ENCODE measurements at places on chromosomes 2 and 18.
A peak's percentile ranks its signal among the peaks of the same experiment; 100 is the strongest.

DNA sequence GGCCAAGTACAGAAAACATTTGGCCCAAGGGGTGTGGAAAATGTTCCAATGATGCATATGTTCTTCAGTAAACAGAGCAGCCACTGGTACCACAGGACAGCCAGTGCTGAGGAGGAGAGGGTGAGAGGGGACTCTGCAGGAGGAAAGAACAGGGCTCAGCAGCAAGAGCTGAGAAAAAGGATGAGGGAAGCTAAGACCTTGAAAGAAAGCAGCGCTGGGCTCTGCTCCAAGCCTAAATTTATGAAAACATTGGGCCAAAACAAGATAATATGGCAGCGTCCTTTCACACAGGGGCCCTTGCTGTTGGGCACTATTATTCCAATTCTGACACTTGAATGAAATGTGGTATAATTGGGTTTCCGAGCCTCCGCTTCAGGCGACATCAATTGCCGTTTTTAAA lies 939.0 kb upstream of the FANCL start:
- no peak for DNase-seq

GRCh38 chr2:192140236-192140839 lies 54.4 kb downstream of the TMEFF2 start:
- no peak for DNase-seq

GRCh38 chr2:19078709-19079108 lies 279.7 kb downstream of the OSR1 start:
- no peak for DNase-seq

DNA sequence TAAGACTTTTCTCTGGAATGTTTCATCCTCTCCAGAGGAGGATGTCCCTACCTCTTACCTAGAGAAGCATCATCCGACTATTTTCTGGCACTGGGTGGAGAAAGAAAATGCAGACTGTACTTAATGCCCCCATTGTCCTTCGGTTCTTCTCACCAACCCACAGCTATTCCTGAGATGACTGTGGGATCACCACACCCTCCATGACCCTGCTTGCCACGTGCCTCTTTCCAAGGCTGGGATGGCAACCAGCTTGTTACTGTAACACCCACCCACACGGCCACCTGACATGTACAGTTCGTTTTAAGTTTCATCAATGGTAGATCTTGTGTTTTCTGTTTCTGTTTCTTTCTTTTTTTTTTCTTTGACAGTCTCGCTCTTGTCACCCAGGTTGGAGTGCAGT lies 365.2 kb downstream of the FBXO15 start:
- no peak for DNase-seq

GRCh38 chr2:185187421-185187820 lies 551.2 kb upstream of the FSIP2 start:
- no peak for DNase-seq

- peak; percentile 51 for DNase-seq
These were observed 10.8 kb upstream of the ERMN start for GRCh38 chr2:157336137-157337010.

DNA sequence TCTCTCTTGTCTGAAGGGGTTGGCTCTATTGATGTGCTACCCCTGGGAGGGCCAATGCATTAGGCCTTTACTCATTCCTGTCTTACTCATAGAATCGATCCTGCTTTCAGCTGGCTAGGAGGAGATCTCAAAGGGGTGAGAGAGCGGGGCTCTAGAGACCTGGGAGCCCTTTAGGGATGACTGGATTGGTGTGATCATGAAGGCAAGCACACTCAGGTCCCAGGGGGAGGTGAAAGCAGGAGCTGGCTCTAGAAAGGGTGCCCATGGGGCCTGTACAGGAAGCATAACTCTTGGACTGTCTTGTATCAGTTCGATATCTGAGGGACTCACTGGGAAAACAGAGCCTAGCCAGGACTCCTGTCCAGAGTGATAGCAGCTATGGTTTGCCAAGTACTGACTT lies 47.8 kb downstream of the INPP4A start:
- DNase-seq, result no peak

DNA sequence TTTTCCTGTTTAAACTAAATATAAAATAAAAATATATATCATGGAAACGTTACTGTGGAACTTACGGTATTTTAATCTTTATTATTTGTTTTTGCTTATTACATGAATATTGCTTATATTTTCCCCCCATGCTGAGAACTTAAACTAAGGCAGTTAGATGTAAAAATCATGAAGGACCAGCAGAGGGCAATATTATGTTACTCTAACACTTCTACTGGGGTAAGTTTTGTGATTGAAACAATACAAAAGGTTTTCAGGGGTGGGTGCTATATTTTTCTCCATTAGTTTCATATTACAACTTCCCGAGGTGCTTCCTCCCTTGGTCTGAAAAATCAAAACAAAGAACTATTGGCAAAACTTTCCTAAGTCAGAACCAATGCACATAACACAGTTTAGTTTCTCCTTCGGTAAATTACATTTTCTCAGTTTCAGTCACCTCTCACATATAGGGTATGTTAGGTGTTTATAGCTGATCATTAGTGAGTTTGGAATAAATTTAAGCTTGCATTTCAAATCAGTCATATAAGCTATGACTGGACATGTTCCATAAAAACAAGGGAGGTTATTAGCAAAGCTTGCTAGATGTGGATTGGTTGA lies 54.8 kb downstream of the ZNF407 start:
- no peak for DNase-seq

DNA sequence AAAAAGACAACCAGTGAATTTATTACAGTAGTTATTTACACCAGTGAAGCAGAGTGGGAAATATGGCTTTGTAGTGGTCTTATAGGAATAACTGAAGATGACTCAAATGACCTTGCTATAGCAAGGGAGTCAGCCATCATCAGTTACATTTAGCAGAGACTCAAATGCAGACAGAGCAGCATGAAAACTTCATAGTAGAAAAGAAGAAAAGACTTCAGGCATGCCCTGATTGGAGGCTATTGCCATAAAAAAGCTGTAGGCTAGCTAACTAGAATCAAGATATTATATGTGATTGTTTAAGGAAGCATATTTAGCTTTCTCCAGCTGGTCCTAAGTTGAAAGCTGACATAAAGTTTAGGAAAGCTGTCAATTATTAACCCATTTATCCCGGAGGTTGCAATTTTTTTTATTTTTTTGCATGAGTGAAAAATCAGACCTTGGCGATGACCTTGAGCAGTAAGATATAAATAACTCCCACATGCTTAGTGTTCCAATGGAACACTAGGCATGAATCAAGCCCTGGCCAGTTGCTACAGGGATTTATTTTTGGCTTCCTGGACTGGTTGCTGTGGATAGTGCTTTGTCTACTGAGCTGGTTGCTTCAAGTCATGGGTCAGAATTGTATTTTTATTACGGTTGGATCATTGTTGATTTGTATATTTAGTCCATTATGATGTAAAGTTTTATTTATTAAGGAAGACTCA lies 675.6 kb upstream of the VRK2 start:
- DNase-seq, result no peak

DNA sequence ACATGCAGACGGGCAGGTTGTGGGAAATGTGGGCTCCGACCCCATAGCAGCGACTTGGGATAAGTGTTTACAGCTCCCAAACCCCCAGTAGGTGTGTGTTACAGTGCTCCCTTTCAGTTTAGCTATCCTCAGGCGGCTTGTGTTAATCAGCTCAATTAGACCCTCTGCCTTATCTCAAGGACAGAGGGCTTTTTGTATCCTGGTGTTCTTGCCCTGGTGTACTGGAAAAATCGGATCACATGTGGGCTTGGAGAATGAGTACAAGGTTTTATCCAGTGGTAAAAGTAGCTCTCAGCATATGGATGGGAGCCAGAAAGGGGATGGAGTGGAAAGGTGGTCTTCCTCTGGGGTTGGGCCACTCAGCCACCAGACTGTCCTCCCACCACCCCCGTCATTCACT lies 264.7 kb upstream of the SYT4 start:
- DNase-seq, result no peak

DNA sequence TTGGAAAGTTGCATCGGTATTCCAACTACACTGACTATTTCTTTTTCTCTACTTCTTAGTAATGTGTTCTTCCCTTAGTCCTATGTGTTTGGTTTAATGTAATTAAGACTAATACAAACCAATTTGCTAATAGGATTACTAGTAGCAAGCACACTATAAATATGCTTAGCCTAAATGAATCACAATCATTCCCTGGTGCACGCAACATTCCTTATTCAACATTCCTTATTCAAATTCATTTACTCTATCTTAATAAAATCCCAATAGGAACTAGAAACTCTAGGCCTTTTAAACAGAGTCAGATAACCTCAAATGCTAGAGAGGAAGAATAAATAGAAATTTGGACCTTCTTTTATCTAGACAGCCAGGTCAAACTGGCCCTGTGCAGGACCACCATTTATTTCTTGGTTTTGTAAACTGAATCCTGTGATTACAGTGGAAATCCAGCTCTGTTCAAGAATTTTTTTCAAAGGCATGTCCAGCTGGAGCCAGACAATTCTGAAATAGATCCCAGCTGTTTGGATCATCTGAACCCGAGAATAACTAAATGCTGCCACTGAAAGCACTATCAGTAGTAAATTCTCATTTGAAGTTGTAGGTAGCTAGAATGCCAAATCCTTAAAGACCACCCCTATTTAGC lies 103.1 kb downstream of the PPP1R1C start:
- no peak for DNase-seq

DNA sequence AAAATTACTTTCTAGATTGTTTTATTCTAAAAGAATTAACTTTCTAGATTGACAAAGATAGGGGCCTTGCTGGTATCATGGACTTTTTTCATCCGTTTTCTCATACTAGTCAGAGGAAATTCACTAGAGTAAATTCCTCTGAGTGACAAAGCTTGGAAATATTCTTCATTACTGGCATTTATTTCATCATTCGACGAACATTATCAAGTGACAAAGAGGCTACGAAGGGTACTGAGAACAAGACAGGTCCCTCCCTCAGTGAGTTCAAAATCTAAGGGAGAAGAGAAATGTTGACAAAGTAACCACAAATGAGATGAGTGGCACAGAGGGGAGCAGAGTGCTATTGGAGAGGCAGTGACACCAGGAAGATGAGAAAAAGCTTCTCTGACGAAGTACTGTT lies 4.3 kb downstream of the EPG5 start:
- no peak for DNase-seq

DNA sequence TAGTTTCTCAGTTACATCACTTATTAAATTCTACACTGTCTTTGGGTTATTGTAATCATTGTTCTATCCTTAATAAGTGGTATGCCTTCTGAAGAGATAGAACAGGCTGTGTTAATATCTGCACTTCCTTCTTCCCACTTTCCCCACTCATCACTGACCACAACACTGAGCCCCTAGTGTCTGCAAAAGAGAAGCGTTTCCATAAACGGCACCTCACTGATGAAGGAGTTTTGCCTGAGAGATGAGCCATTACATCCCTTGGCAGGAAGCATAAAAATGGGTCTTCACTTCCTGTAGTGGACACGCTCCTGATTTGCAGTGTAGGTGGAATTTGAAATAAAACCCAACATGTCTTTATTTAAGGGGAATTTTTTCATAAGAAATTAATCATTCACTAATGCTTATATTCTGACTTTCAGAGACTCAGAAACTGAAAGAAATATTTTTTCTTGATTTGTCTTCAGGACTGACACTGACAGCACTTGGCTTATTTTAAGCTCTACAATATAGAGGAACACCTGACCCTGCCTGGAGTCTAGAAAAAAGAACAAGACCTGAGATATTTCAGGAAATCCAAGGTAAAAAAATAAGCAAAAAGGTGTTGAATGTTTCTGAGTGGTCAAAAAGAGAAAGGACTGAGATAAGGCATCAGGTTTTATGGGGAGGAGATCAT lies 275.3 kb downstream of the RAD51AP2 start:
- no peak for DNase-seq

DNA sequence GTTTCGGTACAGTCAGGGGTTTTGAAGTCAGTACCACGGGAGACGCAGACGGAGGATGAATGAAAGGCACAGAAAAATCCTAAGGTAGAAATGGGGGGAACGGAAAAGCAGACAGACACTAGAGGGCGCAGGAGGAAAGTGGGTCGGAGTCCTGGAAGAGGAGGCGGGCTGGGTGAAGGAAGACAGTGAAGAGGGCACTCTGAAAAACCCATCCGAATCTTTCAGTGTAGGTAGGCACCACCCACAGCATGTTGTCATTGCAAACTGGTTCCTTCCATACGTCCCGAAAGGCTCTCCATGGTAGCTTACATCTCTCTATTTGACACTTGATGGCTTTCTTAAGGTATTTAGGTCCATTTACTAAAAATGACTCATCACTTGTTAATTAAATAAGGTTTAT lies 18.5 kb upstream of the ZNF236 start:
- no peak for DNase-seq

DNA sequence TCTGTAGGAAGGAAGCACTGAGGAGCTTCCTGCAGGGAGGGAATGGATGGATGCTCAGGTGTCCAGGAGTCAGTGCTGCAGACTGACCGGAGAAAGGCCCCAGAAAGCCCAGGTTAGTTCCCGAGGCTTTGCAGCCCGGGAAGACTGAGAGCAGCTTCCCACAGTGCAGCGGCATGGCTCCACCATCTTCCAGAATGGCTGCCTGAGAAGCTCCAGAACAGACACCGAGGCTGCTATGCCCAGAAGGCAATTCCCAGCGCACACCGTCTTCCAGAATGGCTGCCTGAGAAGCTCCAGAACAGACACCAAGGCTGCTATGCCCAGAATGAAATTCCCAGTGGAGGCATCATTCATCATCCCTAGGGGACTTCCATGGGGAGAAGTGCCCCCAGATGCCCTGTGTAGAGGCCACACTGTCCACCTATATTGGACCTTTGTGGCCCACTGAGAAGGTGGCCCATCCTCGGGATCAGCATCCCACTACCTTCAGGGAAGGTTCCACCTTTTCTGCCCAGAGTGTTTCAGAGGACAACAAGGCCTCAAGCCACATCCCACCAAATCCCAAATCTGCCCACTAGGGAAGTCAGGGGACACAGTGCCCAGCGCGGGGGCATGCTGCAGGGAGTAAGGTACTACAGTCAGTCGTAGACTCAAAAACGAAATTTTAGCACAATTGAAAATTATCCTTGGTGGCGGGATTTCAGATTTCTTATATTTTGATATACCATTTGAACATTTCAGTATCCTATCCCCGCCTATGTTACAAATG lies 80.5 kb downstream of the KCNF1 start:
- DNase-seq, result no peak

DNA sequence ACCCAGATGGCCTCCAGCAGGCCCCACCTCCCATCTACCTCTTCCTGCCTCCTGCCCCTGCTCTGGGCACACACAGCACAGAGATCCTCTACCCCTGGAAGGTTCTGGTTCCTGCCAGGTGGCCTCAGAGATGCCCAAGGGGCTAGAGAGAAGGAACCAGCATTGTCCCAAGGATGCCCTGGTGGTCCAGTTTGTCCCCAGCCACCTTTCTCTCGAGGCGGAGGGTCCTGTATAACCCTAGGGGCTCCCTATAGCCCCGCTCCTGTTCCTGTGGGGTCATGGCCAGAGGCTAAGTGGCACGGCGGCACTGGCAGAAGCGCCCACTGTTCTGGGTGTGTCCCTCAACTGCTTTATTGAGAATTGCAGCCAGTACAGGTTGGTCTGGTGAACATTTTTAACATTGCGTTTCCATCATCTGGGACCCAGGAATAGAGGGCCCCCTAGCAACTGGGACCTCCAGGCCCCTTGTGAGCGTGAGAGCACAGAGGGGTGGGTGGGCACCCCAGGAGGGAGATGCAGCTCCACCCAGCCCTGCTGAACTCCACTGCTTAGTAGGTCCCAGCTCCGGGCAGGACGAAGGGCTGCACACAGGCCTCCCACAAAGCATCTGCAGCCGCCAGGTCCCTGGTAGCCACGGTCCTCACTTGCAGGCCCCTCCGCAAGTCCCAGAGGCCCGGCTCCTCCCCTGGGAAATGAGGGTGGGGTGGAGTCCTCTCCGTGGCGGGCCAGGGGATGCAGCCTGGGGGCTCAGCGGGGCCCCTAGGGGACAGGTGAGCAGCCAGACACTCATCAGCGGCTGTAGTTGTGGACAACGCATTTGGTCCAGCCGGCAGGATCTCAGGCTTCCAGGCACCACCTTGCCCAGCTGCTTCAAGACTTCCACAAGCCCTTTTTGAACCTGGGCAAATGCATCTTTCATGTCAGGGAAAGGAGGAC lies 33.1 kb downstream of the GPC1 start:
- peak; percentile 14 for DNase-seq

Data from omental fat pad (tissue), 4 donors.